ENCODE measurements at places on chromosomes 3 and 15.
A peak's percentile ranks its signal among the peaks of the same experiment; 100 is the strongest.

DNA sequence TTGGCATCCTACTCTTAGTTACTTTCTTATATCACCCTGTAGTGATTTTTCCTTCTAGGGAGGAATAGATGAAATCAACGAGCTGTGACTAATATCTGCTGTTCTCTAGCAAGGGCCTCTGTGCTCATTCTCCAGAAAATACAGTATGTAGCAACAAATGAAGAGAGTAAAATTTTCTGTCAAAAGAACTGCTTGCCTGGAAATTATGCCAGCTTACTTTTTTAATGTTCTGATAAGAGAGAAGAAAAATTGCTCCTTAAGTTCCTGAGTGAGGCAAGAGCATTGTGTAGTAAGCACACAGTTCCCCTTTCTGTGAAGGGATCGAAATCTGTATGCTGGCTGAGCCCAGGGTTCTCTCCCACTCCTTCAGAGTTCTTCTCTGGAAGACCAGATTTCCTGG lies 51.4 kb upstream of the GK5 start:
- H3K27ac ChIP-seq = peak overlapping the region; percentile 68
- H3K27me3 ChIP-seq = no peaks in the 10 kb centered on the region
- no peak overlapping the region for H3K4me3 ChIP-seq
- no peak for DNase-seq
- H3K36me3 ChIP-seq = no peaks in the 10 kb centered on the region

DNA sequence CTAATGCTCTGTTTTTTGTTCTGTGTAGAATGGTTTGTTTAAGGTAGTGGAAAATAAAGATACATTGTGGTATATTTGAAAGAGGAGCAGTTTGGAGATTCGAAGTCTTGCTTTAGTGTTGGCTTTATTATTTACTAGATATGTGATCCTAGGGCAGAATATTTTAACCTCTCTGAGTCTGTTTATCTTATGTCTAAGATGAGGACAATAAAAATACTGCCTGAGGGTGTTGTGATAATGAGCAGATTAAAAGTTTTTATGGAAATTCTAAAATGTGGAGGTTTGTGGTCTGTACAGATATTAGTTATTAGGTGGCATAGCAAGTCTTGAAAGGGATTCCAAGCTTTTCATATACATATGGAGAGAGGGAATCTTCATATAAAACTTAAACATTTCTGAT lies 15.0 kb downstream of the TCF12 start:
- no peak overlapping the region for H3K27ac ChIP-seq
- H3K36me3 ChIP-seq = no peaks in the 10 kb centered on the region
- H3K27me3 ChIP-seq = no peaks in the 10 kb centered on the region

- H3K27me3 ChIP-seq = no peaks in the 10 kb centered on the region
- H3K4me1 ChIP-seq = peaks cover 8% of the 10 kb centered on the region
- DNase-seq = no peak
These were observed 52.7 kb downstream of the TMCC1 start for GRCh38 chr3:129840707-129841360.

GRCh38 chr15:55707518-55707917 lies 35.4 kb downstream of the PRTG start:
- no peak for DNase-seq
- H3K4me3 ChIP-seq = no peak overlapping the region
- no peaks in the 10 kb centered on the region for H3K27me3 ChIP-seq

GRCh38 chr3:129758306-129758705 lies 135.2 kb downstream of the TMCC1 start:
- H3K4me3 ChIP-seq = no peak overlapping the region
- DNase-seq = no peak
- H3K4me1 ChIP-seq = no peaks in the 10 kb centered on the region
- peak overlapping the region; percentile 57 for H3K27ac ChIP-seq

GRCh38 chr15:82871832-82872484 lies 62.5 kb downstream of the WHAMM start:
- no peaks in the 10 kb centered on the region for H3K27me3 ChIP-seq
- no peak for DNase-seq
- H3K36me3 ChIP-seq = no peaks in the 10 kb centered on the region
- no peaks in the 10 kb centered on the region for H3K4me1 ChIP-seq

GRCh38 chr15:50943638-50944037 lies 35.2 kb downstream of the AP4E1 start:
- H3K27ac ChIP-seq = no peak overlapping the region
- no peaks in the 10 kb centered on the region for H3K36me3 ChIP-seq
- H3K4me1 ChIP-seq = no peaks in the 10 kb centered on the region
- no peaks in the 10 kb centered on the region for H3K27me3 ChIP-seq

DNA sequence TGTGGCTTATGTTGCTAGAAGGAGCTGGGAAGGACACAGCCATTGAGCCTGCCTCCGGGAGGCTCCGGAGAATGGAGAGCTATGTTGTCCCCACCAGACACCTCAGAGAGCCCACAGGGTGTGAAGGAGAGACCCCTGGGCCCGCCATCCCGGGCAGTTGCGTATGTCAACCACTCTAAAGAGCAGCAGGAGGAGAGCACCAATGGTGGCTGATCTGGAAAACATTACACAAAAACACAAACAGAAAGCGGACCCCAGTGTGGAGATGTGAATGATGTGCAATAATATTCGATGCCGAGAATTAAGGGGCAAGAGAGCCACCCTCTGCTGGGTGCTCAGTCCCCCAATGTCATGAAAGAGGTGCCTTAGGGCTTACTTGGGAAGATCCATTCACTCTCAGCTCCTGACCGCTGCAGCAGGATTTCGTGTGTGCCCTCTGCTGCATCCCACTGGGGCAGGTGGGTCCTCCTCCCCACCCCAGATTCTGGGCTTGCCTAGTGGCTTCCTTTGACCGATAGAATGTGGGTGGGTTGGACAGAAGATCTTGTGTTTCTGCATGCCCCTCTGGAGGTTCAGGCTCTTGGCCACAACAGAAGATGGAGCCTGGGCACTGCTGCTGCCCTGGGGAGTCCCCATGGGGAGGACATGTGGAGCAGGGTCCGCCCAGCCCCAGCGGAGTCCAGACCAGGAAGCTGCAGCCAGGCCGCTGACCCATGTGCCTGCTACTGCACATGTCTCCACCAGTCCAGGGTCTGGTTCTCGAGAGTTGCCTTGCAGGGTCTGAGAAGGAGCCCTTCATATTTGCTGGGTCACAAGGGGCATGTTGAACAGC lies 245.3 kb downstream of the OCA2 start:
- no peaks in the 10 kb centered on the region for H3K36me3 ChIP-seq
- no peak for DNase-seq
- H3K27me3 ChIP-seq = no peaks in the 10 kb centered on the region
- no peak overlapping the region for H3K4me3 ChIP-seq
- H3K27ac ChIP-seq = no peak overlapping the region
- H3K4me1 ChIP-seq = no peaks in the 10 kb centered on the region

DNA sequence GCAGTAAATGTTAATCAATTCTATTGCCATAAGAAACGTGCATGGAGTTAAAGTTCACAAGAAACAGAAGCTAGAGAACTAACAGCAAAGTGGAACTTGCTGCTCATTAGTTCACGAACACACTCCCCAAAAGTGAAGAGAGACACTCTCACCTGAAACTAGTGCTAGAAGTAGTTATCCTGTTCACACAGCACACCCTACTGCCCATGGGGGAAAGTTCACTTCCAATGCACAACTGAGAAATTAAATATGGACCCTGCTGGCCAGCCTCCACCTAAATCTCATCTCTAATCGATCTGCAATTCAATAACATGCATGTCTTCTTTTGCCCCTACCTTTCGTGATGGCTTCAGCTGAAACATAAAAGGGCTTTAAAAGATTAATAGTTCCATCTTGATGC lies 39.4 kb upstream of the FRMD4B start:
- H3K4me1 ChIP-seq = peaks cover 7% of the 10 kb centered on the region
- no peaks in the 10 kb centered on the region for H3K36me3 ChIP-seq
- H3K27ac ChIP-seq = no peak overlapping the region
- DNase-seq = no peak

- peaks cover 20% of the 10 kb centered on the region for H3K27me3 ChIP-seq
- peak; percentile 80 for DNase-seq
- H3K36me3 ChIP-seq = no peaks in the 10 kb centered on the region
These were observed at the start of gene EPHA6 for GRCh38 chr3:96813820-96814650. Gene EPHA6 (plus strand): TSS chr3:96814594.

DNA sequence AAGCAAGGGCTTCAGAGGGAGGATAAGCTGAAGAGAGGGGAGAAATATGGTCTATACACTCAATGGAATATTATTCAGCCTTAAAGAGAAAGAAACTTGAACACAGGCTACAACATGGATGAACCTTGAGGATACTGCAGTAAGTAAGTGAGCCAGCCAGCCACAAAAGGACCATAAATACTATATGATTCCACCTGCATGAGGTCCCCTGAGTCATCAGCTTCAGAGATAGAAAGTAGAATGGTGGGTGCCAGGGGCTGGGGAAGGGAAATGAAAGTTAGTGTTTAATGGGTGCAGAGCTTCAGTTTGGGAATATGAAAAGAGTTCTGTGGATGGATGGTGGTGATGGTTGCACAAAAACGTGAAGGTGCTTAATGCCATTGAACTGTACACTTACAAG lies 68.4 kb upstream of the SEC13 start:
- no peak overlapping the region for H3K4me3 ChIP-seq
- no peak overlapping the region for H3K27ac ChIP-seq
- no peaks in the 10 kb centered on the region for H3K4me1 ChIP-seq
- no peaks in the 10 kb centered on the region for H3K36me3 ChIP-seq
- H3K27me3 ChIP-seq = no peaks in the 10 kb centered on the region
- DNase-seq = no peak

GRCh38 chr3:10552631-10552943 lies 47.2 kb upstream of the ATP2B2 start:
- no peak overlapping the region for H3K27ac ChIP-seq
- H3K36me3 ChIP-seq = no peaks in the 10 kb centered on the region
- no peak for DNase-seq
- H3K27me3 ChIP-seq = peaks cover 21% of the 10 kb centered on the region

DNA sequence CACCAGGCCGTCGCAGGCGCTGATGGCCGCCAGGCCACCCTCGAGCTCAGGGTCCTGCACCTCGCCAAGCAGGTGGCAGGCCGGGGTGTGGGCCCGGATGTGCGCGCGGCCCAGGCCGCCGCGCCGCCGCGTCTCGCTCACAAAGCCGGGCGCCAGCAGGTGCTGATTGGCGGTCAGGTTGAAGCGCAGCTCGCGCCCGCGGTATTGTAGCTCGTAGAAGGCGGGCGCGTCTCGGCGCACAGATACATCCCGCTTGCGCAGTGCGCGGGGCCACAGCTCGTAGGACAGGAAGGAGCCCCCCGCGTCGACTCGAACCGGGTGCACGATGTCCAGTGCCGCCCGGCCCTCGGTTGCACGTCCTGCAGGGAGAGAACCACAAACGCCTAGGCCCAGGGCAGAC lies 11.1 kb downstream of the ADAMTS7 start:
- H3K27ac ChIP-seq = no peak overlapping the region
- no peak for DNase-seq
- H3K27me3 ChIP-seq = no peaks in the 10 kb centered on the region

DNA sequence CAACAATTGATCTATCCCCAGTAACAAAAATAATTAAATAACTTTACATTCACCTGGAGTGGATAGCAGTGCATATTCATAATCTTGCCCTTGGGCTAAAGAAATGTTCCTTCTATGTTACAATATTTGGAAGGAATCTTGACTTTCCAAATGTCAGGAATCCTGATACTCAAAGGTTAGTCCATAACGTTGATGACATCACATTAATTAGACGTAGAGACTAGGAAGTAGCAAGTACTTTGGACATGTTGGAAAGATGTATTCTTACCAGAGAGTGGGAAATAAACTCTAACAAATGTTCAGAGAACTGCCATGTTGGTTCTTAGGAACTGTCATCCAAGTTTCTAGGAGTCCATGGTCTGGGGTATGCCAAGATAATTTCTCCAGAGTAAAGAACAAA lies 70.6 kb upstream of the SLC25A36 start:
- no peaks in the 10 kb centered on the region for H3K27me3 ChIP-seq
- no peak overlapping the region for H3K27ac ChIP-seq
- no peaks in the 10 kb centered on the region for H3K36me3 ChIP-seq
- no peak for DNase-seq
- no peak overlapping the region for H3K4me3 ChIP-seq
- no peaks in the 10 kb centered on the region for H3K4me1 ChIP-seq

- H3K4me3 ChIP-seq = no peak overlapping the region
- H3K4me1 ChIP-seq = no peaks in the 10 kb centered on the region
- no peaks in the 10 kb centered on the region for H3K36me3 ChIP-seq
- H3K27me3 ChIP-seq = no peaks in the 10 kb centered on the region
- DNase-seq = no peak
These were observed 51.6 kb upstream of the DUT start for GRCh38 chr15:48279608-48280007.

GRCh38 chr3:13879102-13879945 lies 547 bp downstream of the WNT7A start:
- H3K36me3 ChIP-seq = no peaks in the 10 kb centered on the region
- H3K27me3 ChIP-seq = peaks cover 99% of the 10 kb centered on the region
- peak overlapping the region; percentile 31 for H3K4me3 ChIP-seq
- no peak overlapping the region for H3K27ac ChIP-seq
- H3K4me1 ChIP-seq = peaks cover 11% of the 10 kb centered on the region
- DNase-seq = no peak

DNA sequence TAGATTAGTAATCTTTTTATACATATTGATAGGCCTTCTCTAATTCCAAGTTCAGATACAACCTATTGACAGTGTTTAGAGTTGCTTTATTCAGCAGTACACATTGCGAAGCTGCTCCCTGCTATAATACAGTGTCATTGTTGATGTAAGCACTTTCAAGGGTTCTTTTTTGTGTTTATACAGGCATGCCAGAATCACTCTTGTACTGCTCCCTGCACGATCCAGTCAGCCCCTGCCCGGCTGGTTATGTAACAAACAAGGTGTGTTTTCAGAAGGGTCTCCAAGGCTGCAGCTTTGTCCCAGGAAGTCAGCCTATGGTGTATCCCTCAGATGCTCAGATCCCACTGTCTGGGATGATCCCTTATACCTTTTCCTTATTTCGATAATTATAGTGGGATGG lies 11.3 kb downstream of the QTRT2 start:
- H3K4me1 ChIP-seq = no peaks in the 10 kb centered on the region
- no peak overlapping the region for H3K27ac ChIP-seq
- peaks cover 66% of the 10 kb centered on the region for H3K36me3 ChIP-seq
- DNase-seq = no peak
- H3K27me3 ChIP-seq = no peaks in the 10 kb centered on the region
- no peak overlapping the region for H3K4me3 ChIP-seq

DNA sequence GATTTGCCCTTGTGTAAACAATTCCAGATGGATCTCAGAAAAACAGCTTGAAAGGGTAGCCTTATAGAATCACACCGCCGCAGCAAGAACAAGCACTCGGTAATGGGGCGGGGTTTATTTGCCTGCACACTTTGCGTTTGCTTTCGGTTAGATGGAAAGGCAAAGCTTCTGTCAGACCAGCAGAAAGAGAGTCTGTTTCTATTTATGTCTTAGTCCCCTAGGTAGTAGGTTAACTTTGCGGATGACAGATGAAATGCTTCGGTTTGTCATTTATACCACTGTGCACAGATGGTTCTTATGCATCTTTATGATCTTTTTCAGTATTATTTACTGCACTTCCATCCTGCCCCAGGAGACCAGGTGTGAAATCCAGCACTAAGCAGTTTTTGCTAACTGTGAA lies 62.2 kb downstream of the PYDC2 start:
- H3K27ac ChIP-seq = no peak overlapping the region
- no peaks in the 10 kb centered on the region for H3K36me3 ChIP-seq
- DNase-seq = no peak
- no peaks in the 10 kb centered on the region for H3K27me3 ChIP-seq

DNA sequence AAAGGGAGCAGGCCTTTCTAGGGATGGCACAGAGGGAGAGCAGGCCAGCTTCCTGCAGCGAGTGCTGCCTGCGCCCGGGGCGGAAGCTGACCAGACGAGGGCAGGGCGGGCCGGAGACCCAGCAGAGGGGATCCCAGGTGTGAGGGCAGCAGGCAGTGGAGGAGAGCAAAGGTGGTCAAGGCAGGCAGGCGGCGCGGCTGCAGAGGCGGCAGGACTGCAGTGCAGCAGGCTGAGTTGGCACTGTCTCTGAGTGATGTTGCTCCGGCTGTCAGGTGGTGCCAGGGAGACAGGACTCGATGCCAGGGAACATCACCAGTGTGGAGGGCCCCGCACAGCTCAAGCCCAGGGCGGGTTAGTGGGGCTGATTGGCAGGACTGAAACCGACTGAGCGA lies 22.3 kb upstream of the PLXNA1 start:
- no peaks in the 10 kb centered on the region for H3K36me3 ChIP-seq
- DNase-seq = peak; percentile 73
